ENCODE measurements at places on chromosomes 3 and 15. TPM values are rescaled to one million over a fixed set of nuclear protein-coding genes. Genes with fewer than 3 reads are reported as not detected.
A peak's percentile ranks its signal among the peaks of the same experiment; 100 is the strongest.

- no peak for DNase-seq
These were observed 45.9 kb downstream of the SUMF1 start for GRCh38 chr3:4421121-4421520.

- DNase-seq, result no peak
These were observed 148.2 kb upstream of the LRIG1 start for GRCh38 chr3:66648975-66649374.

GRCh38 chr3:187744169-187745151, 808 bp downstream of the BCL6 start:
- peak; percentile 76 for DNase-seq

DNA sequence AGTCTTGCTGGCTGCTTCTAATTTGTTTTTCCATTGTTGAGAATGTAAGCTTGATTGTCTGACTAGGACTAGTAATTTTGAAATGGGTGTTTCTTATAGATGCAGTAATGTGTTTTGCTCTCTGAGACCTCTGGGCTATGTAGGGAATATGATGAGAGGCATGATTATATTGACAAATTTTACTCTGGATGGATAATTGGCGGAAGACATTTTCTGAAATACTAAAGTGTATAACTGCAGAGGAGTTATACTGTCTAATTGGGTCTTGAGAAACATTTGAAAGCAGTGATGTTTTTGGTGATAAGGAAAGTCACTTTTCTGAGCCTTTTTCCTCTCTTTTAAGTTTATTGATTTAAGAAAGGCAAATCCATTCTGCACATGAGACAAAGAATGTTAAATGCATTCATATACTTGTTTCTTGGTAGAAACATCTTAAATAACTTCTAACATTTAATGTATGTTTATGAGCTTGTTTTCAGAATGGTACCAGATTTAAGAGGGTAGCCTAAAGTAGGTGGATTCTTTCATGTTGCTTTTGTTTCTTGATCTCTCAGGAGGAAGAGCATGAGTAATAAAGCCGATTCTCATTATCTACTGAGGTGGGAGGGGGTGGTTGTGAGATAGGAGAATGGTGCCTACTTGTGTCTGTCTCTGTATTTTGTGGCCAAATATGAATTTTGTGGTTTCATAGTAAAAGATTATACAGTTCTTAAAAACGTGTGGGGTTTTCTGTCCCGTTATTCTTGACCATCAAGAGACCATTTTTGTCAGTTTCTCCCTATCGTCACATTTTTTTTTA, 2.0 kb downstream of the ATP2C1 start:
- no peak for DNase-seq

DNA sequence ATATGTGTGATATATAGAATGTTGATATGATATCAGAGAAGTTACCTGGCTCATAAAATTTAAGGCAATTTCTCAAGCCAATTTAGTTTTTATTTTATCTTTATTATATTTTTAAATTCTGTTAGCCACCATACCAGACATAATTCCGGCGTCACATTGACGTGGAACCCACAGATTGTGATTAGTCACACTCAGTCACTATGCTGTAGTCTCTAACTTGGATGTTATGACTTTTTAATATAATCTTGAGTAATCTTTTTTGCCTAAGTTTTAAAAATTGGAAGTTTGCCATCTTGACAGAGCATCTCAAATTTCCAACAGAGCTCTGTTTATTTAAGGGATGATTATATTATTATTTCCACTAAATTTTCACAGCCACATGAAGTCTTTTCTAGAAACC, 9.7 kb upstream of the DCLK3 start:
- no peak for DNase-seq

- DNase-seq, result no peak
These were observed 11.1 kb downstream of the RYK start for GRCh38 chr3:134239538-134239937.

DNA sequence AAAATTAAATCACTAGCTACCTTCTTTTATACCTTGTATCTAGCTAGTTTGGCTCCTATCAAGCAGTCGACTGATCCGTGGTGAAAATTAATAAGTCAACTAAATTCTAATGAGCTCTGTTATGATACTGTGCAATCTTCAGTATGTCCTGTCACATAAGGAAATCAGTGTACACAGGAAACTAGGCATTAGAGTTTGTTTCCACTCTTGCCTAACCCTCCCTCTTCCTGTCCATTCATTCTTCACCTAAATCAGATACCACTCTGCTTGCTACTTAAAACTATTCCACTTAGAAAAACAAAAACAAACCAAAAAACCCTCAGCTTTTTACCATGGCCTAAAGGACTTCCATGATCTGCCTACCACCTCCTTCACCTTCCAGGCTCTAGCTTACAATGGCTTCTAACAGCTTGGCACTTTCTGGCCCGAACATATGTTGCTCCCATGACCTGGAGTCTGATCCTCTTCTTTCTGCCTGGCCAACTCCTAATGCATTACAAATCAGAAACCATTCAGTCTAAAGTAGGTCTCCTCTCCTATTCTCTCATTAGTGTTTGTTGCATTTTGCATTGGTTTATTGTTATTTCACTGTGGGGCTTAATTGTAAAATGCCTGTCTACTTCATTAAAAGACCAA, 7.9 kb downstream of the RFC4 start:
- DNase-seq, result peak; percentile 22

DNA sequence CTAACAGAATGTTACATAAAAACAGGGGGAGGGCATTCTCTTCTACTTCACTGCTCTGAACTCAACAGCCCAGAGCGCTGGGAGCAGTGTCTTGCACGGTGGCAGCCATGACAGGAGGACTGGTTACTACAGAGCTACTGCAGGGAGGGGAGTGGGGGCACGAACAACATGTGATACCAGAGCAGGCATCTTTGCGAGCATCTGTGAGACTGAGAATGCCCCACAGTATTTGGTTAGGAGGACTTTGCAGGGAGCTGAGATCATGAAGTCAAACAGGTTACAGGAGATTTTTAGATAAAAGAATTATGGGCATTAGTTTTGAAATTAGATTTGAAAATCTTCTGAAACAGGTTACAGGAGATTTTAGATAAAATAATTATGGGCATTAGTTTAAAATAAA, 58.8 kb upstream of the GOLGA8B start:
- DNase-seq, result no peak

DNA sequence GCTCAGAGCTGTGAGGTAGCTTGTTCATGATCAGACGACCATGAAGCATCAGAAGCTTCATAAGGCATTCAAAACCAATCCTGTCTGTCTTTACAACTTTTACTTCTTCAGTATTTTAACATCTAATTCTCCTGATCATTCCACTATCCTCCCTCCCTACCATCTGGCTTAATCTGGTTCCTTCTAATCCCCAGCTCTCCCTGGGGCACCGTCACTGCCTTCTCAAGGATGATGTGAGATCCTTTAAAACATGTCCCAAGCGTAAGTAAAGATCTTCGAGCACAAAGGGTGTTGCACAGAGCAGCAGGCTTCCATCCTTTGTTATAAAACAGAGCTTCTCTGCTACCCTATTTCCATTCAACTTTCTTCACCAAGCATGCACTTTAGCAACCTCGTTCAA, 362.7 kb upstream of the ARRDC4 start:
- no peak for DNase-seq

The SNTN gene
- total RNA-seq, result not detected

The SEMA6D gene
- 23.6 TPM for total RNA-seq

The LRRC2 gene
- total RNA-seq, result 10.2 TPM

The ZIC1 gene
- not detected for total RNA-seq

The PLS1 gene
- total RNA-seq, result 25.3 TPM

The HTR3C gene
- not detected for total RNA-seq
